Fibroblast of the conjunctiva (primary cell): ENCODE measurements at places on chromosomes 16 and 17.
A peak's percentile ranks its signal among the peaks of the same experiment; 100 is the strongest.

DNA sequence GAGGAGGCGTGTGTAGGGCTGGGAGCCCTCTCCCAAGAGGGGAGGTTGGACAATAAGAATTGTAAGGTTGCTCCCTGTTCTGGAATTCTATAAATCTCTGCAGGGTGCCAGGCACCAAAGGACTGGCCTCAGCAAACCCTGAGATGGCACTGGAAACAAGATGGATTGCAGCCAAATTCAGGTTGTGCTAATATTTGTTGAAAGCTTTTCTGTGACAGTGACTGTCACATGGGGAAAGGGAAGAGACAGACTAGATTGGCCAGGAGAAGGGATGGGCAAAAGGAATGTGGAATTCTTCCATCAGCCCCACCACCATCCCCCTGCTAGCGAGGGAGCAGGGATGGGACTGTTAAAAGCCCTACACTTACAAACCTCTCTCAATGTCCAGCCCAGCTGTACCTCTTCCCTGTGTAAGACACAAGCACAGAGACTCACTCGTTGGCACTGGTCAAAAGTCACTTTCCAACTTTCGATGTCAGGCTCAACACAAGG lies 62.4 kb downstream of the SOX9 start:
- no peak for DNase-seq

DNA sequence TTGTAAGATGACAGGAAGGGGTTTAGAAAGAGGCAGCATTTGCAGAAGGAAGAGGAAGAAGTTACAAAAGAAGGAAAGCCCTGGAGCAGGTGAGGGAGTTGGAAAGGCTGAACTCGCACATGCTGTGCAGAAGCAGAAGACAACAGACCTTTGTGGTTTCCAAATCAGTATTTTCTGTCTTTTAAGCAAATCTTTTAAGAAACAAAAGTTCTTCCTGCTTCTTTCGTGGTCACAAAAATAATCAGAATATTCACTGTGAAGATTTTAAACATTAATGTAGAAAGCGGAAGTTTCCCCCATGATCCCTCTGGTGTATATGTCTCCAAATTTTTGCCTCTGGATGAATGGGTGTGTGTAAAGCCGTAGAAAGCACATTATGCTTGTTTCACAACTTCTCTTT lies 25.8 kb downstream of the ZNRF1 start:
- DNase-seq: no peak

GRCh38 chr16:69924777-69925191 lies 26.4 kb upstream of the CLEC18A start:
- DNase-seq: peak; percentile 39

- DNase-seq: no peak
Observed at GRCh38 chr17:81210868-81211267, 11.9 kb downstream of the CEP131 start.

DNA sequence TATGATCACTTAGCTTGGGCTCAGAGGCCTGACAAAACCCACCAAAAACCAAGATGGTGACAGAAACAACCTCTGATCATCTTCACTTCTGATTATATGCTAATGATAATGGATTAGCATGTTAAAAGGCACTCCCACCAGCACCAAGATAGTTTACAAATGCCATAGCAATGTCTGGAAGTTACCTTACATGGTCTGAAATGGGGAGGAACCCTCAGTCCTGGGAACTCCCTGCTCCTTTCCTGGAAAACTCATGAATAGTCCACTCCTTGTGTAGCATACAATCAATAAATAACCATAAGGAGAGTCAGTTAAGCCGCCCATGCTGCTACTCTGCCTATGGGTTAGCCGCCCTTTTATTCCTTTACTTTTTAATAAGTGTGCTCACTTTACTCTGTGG lies 120.0 kb upstream of the HS3ST4 start:
- DNase-seq: no peak

DNA sequence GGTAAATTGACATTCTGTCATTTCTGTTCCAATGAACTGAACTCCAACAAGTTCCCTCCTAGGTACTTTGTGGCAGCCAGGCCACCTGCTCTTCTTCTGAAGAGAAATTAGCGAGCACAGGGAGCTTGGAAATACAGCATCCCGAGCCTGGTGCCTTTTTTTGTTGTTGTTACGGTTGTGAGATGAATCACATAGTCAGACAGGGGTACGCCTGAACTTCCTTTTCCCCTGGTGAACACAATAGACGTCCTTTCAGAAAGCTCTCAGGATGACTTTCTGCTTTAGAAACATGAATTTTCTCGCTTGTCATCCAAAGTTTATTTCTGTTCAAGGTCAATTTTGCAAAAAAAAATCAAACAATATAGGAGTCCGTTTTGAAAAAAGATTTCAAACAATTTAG lies 53.9 kb upstream of the XYLT1 start:
- no peak for DNase-seq

DNA sequence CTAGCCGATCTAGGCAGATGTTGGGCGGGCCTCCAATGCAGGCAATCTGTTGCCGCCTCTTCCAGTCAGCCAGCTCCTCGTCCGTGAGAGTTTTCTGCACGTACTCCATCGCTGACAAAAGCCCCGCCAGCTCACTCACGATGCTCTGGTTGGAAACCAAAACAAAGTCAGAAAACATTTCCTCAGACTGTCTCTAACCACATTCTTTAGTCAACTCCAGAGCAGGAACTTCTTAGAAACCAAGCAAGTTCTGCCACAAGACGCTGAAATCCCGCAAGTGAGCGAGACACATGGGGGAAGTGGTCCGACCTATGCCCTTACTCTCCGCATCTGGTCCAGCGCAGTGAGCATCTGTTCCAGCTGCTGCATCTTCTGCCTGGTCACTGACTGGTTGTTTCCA lies 49.1 kb downstream of the STAT5A start:
- peak; percentile 29 for DNase-seq

DNA sequence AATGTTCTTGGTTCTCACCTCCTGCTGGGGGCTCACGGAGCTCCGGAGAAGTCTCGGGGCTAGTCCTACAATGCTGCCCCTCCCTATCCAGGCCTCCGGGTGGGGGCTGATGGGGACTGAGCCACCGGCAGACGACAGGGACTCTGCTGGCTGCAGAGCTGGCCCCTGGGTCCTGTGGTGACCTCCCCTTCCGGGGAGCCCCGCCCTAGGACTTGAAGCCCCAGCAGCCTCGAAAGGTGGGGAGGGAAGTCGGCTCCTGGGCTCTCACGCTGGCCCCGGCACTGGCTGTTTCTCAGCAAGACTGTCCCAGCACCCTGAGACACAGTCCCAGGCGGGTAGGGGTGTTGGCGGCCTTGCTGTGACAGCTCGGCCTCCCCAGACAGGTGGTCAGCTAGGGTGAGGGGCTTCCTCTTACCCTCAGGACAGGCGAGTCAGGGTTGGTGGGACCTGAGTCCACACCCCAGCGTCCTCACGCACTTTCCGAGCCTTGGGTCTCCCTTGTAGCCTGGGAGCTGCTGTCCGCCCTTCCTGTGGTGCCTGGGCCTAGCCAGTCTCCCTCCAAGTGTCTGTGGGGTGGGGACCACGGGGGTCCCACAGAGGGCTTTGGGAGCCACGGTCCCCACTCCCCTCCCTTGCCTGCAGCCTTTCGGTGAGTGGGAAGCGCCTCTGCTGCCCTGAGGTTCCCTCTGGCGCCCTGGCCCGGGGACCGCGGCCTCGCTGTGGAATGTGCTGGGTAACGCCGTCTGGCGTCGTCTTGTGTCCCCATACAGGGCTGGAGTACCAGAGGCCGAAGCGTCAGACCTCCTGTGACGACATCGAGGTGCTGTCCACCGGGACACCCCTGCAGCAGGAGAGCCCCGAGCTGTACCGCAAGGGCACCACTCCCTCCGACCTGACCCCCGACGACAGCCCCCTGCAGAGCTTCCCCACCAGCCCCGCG lies 76.6 kb downstream of the KLHDC4 start:
- DNase-seq: no peak

DNA sequence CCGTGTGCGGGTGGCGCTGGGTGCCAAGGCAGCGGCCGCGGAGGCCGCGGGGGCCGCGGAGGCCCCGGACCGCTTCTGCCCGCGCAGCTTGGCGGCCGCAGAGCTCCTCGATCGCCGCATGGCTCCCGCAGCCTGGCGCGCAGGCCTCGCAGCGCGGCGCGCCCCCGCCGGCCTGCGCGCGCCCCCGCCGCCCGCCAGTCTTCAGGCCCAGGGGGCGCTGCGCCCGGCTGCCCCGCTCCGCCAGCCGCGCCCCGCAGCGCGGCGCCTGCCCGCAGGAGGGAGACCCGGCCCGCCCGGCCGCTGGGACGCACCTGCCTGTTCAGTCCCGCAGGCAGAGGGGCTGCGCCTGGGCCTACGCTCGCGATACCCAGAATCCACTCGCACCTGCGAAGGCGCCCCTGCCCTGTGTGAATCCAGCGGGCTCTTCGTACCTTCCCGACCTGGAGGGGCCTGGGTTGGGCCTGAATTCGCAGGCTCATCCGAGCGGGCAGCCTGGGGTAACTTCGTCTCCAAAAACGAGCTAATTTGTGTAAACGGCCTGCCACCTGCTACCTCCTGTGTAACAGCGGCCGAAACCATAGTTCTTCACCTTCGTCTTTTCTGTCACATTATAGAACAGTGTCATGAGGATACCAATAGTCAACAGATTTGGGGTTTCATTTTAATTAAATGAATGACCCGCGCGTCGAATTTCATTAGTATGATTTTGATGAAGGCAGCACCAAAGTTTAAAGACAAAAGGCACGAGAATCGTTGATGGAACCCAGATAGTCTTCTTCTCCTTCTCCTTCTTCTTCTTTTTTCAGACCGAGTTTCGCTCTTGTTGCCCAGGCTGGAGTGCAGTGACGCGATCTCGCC lies at the start of gene CENPV:
Gene CENPV, minus strand, starts transcription at position 153 of the 858 bp plus-strand sequence. Its CDS starts 33 bp downstream, at position 120.
- no peak for DNase-seq

- DNase-seq: no peak
Observed at GRCh38 chr17:17120294-17120693, 78.0 kb downstream of the MPRIP start.

- DNase-seq: no peak
Observed at GRCh38 chr17:34356194-34356593, at the start of gene CCL13. CCL13 (plus strand) TSS chr17:34356480; CDS start chr17:34356527, 47 bp downstream.

GRCh38 chr17:81084680-81085419 lies 49.9 kb downstream of the BAIAP2 start:
- DNase-seq: no peak

DNA sequence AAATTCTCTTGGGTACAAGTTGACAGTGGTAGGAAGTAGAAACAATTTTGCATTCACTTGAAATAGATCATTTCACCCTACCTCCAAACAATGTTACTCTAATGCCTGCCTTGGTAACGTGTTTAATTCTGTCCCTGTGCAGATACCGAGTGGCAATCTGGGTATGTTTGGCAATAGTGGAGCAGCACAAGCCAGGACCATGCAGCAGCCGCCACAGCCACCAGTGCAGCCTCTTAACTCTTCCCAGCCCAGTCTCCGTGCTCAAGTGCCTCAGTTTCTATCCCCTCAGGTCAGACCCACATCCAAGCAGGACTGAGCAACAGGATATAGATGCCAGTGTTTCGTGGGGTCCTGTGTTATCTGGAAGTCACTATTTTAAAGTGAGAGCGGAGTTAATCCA lies 49.3 kb downstream of the TMC6 start:
- no peak for DNase-seq

DNA sequence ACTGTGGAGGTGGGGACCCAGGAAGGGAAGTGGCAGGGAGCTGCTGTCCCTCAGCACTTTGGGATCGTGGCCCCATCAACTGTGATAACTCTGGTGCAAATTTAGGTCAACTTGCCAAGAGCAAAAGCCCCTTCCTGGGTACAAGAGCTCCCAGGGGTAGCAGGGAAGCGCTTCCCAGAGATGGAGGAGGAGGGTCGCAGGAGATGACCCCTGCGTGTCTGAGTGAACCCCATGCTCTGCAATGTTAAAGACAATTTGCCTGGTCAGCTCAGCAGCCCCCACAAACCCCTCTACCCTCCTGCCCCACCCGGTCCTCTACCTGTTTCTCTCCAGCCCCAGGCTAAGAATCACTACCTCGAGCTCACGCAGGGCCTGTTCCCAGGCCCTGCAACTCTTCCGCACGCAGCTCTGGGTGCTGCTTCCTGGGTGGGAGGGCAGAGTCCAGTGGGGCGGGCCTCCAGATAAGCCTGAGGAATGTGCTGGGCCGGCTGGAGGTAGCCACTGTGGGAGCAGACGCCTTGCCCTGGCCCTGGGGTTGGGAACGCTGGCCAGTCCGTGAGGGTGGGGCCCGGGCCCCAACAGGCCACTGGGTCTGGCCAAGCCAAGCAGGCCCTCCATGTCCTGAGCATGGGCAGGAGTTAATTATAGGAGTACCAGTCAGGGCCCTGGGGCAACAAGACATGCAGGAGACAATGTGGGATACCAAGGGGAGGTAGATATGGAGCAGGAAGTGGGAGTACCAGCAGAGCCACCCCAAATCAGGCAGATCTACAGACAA lies 6.1 kb downstream of the DOK4 start:
- no peak for DNase-seq

DNA sequence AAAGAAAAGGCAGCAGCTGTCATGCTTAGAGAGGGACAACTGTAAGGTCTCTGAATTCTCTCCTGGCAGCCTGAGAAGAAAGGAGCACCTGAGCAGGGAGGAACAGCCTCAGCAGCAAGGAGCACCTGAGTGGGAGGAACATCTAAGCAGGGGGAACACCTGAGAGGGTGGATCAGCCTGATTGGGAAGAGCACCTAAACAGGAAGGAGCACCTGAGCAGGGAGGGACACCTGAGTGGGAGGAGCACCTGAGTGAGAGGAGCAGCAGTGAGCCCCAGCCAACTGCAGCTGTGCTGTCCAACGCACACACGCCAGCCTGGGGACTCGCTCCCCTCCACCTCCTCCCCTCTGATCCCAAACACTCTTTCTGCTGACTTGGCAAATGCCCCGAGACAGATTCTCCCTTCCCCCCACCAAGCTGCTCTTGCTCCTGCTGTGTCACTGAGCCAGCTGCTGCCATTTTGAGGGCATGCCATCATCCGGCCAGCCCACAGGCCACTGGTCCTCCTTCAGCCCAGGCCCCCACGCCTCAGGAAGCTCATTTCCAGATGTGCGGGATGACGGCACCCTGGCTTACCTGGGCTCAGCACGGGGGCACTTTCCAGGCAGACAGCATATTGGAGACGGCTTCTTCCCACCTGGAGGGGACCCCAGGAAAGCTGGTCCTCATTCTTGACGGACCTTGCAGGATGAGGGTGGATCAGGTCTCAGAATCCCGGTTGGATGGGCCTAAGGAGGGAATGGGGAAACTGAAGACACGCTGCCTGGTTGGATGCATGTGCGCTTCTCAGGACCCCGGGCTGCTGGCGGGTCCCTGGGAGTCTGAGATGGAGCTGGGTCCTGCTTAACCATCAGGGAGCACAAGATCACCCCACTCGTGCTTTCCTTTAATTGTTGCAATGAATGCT lies 57.7 kb upstream of the RBFOX3 start:
- DNase-seq: no peak

DNA sequence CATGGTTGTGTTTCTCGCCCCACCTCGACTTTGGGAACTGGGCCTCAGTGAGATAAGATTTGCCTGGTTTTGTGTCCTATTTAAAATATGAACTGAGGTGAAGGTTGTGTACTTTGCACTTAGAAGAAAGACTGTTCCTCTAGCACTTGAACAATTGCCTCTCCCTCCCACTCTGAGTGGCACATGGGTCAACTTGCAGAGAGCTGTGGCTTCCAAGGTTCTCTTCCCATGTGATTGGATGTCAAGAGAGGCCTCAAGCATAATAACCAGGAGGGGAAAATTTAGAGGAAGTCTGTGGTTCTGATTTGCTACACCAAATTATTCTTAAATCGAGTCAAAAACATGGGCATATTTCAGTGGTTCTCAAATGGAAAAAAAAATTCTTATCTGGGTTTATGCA lies 329.2 kb downstream of the HS3ST3B1 start:
- DNase-seq: no peak

GRCh38 chr17:34378664-34379101 lies 15.7 kb upstream of the CCL1 start:
- no peak for DNase-seq

- DNase-seq: no peak
Observed at GRCh38 chr17:5683241-5683640, 98.9 kb upstream of the NLRP1 start.

GRCh38 chr16:72788269-72788809 lies 259.6 kb downstream of the ZFHX3 start:
- DNase-seq: no peak

GRCh38 chr17:43367737-43368242 lies 31.0 kb upstream of the ARL4D start:
- peak; percentile 84 for DNase-seq
